ENCODE measurements at places on chromosomes 7 and 10.
A peak's percentile ranks its signal among the peaks of the same experiment; 100 is the strongest.

DNA sequence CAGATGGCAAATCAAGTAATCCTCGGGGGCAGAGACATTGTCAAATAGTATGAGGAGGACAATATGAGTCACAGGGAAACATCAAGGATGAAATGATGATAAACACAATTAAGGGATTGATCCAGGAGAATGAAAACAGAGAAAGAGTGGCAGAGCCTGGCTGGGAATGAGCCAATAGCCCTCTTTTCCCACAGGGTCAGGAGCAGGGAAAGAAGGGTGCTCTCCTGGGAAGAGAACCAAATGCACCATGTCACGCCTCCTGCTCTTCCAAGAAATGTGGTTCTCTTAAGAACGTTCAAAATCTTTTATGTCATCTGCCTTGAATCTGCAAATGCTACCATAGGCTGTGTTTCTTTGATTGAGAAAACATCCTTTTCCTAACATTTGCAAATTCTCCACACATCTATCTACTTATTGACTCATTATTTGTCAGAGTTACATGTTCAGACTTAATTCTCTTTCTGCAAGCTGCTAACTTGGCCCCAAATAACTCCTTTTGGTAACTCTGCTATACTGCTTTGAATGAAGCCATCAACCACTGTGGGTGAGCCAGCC lies 50.6 kb downstream of the HIPK2 start:
- no peak for DNase-seq

DNA sequence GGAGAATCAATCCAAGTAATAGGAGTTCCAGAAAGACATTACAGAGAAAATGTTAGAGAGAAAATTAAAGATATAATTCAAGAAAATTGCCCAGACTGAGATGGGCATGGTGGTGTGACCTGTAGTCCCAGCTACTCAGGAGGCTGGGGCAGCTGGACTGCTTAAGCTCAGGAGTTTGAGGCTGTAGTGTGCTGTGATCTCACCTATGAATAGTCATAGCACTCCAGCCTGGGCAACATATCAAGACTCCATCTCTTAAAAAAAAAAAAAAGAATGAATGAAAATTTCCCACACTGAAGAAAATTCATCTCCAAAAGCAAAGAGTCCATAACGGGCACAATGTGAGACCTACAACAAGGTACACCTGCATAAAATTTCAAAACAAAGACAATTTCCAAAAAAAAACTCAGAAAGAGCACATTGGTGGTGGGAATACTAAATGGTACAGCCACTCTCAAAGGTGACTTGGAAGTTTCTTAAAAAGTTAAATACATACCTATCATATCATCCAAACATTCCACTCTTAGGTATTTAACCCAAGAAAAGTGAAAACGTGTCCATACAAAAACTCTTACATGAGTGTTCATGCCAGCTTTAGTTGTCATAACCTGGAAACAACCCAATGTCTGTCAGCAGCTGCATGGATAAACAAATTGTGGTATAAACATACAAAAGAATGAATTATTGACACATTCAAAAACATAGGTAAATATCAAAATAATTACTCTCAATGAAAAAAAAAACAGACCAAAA lies 6.9 kb upstream of the RGS10 start:
- no peak for DNase-seq

GRCh38 chr10:84943541-84943940 lies 615.2 kb downstream of the CCSER2 start:
- no peak for DNase-seq

DNA sequence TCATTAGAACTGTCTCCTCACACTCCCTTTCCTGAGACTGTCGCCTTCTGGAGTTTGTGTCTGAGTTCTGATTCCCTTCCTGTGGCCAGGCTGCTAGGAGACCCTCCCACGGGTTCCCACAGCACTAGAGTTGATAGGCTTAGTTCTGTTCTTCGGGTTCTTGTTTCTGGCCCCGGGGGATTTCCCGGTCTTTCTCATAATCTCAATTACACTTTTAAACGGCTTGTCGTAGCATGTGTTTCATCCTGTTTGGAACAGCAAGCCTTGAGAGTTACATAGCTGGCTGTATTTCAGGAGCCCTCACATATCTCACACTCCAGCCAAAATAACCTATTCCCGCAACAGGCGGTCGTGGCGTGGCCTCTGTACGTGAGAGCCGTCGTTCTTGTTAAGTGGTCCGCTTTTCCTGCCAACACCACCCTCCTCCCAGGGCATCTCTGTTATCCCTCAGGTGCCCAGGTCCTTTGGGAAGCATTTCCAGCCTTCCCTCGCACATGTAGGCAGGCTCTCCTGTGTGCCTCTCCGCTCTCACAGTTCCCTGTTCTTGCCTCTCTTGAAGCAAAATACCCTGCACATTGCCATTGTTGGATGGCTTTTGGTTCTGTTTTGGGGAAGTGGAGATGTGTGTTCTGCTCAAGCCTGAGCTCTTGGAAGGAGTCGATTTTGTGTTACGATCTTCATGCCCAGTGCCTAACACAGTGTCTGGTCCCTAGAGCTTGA lies 46.0 kb downstream of the CDC123 start:
- DNase-seq, result peak; percentile 75

DNA sequence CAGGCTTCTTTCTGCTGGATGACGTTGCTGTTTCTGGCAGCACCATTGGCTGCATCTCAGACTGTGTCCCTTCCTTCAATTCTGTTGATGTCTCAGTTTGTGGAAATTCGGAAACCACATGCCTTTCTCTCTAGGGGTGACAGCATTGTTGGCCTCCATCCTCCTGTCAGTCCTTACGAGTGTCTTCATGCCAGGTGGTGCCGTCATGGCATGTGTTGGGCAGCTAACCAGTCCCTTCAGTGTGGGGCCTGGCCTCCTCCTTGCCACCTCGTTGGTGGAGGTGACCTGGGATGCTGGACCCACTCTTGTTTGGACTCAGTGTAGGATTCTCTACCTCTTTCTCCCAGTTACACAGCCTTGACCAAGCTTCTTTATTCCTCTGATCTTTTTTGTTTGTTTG lies 111.6 kb upstream of the INSYN2A start:
- DNase-seq, result no peak

DNA sequence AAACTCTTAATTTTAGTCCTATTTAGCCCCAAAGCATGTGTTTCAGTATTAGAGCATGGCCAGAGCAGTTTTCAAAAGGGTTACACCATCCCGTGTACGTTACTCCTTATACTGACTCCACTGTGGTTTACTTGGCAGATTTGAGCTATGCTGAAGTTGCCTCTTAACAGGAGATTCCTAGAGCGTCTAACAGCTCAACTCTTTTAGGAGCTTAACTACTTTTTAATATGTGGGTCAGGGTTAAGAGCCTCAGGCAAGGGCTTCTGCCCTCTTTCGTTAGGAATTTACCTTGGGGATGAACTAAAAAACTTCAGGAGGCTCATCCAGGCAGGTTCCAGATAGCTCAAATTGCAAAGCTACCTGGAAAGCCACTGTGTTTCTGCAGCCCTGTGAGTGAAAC lies 674.8 kb upstream of the C7orf33 start:
- DNase-seq, result no peak

DNA sequence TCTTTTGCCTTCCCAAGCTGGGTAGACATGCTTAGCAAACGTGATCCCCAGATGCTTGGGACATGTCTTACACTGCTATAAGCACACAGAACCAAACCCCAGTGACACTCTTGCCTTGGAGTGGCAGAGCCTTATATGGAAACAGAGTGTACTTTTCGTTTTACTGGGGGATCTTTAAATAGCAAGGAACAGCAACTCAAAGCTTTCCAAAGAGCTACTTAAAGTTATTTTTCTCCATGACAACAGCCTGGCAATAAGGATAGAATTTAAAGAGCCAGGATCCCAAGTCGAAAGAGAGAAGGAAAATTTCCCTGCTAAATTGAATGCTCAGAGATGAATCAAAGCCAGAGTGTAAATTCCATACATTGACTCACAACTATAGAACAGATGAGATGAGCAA lies 67.8 kb downstream of the ZNF365 start:
- no peak for DNase-seq

DNA sequence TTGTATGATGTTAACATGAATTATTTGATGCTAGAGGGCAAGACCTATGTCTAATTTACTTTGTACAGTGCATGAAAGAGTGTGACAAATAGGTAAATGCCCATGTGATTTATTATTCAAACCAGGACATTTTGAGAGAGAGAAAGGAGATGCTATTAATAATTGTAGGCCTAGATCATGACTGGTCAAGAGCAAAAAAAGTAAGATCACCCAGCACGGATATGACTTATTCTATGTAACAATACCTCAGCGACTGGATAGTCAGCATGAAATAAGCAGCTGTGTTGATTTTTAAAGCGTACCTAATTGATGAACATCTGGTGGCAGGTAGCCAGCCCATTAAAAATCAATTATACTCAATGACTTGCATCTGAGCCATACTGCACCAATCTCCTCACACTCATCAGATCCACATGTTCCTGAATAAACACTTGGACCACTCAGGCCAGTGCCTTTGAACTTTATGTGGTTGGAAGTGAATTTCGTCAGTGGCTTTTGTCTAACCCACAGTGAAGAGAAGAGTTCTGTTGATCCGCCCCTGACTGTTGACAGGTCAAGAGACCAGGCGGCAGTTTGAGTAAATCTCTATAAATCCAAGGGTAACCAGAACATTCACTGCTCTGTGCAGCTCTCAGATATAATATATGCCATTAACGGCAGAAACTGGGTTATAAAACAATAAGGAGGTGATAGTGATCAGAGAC lies 435.3 kb downstream of the MDFIC start:
- no peak for DNase-seq

- peak; percentile 20 for DNase-seq
Measured at GRCh38 chr10:119139464-119140067, 25.9 kb downstream of the SFXN4 start.

DNA sequence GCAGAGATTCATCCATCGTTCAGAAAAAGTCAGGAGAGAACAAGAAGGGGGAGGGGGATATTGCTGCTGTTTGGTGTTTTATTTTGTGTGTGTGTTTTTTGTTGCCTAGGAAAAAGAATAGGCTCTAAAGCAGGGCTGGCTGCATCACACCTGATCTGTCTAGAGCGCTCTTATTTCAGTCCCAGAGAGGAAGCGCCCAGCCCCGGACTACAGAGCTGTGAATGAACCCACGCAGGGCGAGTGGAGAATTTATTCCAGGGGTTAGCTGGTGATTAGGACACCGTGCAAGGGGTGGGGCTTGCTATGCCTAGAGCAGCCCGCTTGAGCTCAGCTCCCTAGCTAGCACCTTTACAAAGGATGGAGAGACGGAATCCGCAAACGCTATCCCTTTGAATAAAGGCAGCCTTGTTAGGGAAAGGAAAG lies 621 bp upstream of the FAM13C start:
- DNase-seq, result no peak

- peak; percentile 4 for DNase-seq
Measured at GRCh38 chr10:8404721-8405120, 350.2 kb downstream of the GATA3 start.

DNA sequence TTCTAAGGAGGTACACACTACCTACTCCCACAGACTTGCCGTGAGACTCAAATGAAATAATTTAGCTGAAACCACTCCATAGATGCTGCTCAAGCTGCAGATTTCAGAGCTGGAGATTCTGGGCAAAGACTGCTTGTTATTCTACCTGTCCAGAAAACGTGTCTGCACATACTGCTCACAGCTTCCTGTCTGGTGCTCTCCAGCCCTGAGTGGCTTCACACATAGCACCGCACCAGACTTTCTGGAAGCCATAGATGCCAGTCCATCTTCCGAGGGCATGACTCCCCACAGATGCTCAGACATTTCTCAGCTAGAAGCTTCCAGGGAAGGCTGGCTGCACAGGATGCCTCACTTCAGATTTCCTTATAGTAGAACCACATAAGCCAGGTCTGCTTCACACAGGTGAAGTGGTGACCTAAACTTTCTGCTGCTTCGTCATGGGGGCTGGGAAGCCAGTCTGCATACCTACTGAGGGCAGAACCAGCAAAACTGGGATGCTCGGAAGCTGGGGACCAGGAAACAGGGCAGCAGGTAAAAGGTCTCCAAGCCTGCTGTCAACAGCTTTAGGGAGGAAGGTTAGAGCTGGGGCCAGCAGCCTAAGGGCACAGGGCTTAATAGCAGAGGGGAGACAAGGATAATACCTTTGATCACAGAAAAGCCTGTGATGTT lies 18.2 kb downstream of the CCDC6 start:
- DNase-seq, result no peak

DNA sequence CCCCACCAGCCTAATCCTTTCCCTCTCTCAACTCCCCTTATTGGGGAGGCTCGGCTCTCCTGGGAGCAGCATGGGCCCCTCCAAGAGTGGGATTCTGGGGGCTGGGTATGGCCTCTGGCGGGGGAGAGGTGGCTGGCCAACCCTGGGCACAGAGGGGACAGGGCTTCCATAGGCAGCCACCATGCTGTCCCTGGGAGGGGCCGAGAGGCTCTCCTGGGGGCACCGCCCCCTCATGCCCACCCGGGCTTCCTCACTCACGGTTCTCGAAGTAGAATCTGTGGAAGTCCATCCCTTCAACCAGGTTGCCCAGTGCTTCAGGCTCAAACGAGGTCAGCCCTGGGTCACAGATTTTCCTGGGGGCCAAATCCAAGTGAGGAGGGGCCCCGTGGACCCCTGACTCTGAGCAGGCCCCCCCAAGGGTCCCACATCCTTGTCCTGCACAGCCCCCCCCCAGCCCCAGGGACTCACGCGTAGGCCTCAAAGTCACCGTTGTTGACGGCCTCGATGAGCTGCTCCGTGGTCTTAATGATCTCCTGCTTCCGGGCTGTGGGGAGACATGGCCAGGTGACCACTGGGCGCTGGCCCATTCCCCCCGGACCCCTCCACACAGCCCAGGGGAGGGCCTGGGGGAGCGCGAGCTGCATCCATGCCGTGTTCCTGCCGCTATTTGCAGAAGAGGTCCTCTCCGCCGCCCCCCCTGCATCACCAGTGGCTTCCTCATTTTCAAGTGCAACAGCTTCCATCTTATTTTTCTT lies 19.8 kb downstream of the YKT6 start:
- no peak for DNase-seq
